ENCODE measurements at places on chromosomes 12 and 14.

DNA sequence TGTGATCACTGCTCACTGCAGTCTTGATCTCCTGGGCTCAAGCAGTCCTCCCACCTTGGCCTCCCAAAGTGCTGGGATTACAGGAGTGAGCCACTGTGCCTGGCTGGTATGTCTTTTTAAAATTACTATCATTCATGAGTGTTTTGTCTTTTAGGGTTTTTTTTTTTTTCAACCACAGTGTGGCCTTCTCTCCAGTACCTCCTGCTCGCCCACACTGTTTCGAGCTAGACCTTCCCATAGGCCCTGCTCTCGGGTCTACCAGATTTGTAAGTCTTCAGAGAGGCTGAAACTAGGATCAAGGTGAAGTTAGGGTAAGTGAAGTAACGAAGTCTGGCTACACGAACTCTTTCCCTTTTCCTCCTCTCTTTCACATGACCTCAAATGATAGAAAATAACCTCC lies 1.5 kb downstream of the BIN2 start:
- DNase-seq, result no peak

DNA sequence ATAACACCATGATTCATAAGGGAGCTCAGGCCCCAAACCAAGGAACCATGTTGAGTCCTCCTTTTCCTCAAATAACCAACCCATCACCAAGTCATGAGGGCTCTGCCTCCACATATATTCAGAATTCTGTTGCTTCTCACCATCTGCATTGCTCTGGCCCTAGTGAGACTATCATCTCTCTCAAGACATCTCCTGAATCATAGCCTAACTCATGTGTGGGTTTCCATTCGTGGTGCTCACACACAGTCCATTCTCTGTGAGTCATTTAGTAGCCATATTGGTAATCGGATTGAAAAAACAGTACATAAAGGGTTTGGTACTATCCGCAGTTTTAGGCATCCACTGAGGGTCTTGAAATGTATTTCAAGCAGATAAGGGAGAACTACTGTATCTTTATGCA lies 5.1 kb upstream of the SLC38A2 start:
- no peak for DNase-seq

- DNase-seq, result no peak
These were observed 140.5 kb downstream of the AKAP6 start for GRCh38 chr14:32469388-32470160.

DNA sequence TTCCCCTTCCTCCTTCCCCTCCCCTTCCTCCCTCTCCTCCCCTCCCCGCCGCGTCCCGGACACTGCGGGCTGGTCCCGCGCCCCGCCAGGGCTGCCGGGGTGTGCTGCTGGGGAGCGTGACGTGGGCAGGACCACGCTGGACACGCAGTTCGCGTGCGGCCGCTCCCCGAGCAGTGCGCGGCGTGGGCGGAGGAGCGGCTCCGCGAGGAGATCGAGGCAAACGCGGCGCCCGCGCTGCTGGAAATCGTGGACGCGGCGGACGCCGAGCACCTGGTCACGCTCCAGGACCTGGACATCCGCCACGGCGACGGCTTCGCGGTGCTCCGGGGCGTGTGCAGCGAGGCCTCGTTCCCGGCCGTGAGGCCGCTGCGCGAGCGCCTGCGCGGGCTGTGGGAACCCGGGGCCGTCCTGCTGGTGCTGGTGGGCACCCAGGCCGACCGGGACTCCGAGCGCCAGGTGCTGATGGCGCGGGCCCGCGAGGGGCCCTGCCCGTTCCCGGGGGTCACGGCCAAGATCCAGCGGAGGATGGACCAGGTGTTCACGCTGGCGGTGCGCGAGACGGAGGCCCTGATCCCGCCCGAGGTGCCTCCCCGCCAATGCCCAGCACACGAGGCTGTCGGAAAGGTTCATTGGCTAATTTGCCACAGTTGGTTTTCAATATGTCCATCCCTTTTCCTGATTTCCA lies 84.3 kb downstream of the TNFAIP2 start:
- DNase-seq, result peak; percentile 79

DNA sequence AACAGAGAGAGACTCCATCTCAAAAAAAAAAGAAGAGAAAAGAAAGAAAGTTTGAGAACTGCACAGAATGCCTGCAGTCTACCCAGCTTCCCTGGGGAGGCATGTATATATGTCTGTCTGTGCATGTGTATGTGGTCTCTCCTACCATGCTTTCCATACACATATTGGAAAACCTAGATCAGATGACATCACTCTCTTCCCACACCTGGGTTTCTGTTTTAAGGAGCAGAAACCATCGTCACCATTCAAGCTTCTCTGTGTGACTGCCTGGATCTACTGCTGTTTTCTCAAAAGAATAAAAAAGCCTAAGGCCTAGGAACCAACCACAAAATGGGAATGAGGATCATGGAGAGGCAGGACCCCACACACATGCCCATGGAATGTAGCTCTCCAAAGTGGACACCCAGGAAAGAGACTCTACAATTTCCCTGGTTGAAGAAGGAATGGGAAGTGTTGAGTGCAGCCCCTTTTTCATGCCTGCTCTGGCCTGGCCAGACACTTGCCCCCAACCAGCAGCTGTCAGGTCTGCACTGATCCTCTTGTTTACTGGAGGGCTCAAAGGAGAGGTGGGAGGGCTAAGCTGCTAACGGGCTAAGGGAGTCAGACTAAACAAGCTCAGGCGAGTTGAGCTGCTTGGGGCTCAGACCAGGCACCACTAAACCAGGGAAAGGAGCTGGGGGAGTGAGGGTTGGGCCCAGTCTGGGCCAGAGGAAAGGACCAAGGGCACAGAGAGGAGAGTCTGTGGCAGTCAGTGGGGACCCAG lies 7.7 kb upstream of the PCK2 start:
- no peak for DNase-seq

GRCh38 chr14:33951183-33951840 lies 438 bp upstream of the EGLN3 start:
- no peak for DNase-seq

DNA sequence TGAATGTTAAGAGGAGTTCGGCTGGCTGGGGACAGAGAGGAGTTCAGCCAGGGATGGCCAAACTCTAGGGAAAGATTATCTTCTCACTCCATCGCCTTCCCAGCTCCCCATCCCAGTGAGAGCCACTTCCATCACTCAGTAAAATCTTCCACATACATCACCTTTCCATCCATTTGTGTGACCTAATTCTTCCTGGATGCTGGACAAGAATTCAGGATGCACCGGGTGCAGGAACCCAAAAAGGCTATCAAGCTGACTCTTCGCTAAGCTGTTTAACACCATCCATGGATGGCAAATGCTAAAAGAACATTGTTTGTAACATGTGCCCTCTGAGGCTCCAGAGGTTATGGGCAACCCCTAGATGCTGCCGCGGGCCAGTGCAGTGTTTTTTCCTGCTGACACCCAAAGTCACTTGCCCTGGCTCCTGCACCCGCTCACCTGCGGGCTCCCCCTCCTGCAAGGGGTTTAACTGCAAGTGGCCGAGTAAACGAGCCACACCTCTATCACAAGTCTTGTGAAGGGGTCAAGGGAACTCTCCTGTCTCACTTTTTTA lies 216.0 kb upstream of the NPAS3 start:
- no peak for DNase-seq

DNA sequence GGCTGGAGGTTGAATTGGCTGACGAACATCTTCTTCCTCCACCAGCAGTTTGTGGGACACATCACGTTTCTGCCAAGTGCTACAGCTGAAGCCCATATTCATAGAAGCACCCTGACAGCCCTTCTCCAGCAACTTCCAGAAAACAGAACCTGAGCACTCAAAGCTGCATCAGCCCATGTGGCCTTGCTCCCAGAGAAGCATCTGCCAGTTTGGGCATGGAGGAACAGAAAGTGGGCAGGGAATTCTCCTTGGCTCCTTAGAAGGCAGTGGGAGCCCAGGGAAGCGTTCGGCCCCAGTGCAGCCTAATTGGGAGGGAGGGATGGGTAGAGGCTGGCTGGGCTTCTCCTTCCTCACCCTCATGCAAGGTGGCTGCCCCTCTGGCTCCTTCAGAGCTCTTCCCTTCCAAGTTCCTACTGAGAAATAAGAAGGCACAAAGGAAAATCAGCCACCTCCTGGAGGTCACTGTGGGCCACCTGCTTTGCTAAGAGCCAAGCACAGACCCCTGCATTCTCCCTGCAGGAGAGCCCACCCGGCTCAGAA lies 4.1 kb upstream of the NGB start:
- DNase-seq, result no peak

DNA sequence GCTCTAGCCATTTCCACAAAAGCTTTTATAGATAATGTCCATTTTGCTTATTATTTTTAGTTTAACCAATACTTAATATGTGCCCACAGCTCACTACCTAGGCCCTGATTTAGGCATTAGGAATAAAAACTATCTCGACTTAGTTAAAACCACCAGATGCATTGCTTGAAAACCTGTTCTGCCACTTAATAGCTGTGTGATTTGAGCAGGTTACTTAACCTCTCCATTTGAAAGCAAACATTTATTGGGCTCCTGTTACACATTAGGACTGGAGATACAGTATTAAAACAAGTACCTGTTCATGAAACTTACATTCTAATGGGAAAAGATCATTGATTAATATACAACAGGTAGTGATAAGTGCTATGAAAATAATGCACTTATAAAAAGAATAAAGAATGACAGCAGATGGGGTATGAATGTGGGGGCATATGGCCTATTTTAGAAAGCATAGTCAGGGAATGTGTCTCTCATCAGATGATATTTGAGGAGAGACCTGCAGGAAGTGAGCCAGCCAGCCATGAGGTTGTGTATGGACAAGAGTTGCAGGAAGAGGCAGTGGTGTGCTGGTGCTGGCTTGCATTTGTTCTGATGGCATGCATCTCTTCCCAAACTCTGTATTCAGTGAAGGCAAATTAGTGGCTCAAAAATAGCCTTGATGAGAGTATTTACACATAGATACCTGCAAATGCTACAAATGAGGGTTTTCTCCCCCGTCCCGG lies 34.3 kb downstream of the NOPCHAP1 start:
- DNase-seq, result no peak

DNA sequence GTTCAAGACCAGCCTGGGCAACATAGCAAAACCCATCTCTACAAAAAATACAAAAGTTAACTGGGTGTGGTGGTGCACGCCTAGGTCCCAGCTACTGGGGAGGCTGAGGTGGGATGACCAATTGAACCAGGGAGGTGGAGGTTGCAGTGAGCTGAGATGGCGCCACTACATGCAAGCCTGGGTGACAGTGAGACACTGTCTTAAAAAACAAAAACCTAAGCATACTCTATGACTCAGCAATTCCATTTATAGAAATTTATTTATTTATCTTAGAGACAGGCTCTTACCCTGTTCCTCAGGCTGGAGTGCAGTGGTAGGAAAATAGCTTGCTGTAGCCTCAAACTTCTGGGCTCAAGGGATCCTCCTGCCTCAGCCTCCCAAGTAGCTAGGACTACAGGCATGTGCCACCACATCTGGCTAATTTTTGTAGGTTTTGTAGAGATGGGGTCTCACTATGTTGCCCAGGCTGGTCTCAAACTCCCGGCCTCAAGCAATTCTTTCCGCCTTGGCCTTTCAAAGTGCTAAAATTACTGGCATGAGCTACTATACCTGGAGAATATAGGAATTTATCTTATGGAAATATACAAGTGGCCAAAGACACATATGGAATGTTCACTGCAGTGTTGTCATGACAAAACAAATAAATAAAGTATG lies 43.3 kb downstream of the NCKAP5L start:
- no peak for DNase-seq

DNA sequence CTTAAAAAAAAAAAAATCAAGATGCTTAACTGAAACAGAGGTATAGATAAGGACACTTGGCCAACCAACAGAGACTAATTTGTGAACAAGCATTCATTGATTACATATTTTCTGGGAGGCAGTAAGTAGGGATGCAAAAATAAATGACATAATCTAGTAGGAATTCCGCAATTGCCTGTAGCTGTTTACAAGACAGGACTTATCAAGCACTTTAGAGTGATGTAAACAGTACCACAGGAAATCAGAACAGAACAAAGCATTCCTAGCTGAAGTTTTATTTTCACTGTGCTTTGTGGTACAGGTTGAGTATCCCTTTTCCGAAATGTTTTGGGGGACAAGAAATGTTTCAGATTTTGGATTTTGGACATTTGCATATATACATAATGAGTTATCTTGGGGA lies 68.2 kb upstream of the FGD4 start:
- no peak for DNase-seq

DNA sequence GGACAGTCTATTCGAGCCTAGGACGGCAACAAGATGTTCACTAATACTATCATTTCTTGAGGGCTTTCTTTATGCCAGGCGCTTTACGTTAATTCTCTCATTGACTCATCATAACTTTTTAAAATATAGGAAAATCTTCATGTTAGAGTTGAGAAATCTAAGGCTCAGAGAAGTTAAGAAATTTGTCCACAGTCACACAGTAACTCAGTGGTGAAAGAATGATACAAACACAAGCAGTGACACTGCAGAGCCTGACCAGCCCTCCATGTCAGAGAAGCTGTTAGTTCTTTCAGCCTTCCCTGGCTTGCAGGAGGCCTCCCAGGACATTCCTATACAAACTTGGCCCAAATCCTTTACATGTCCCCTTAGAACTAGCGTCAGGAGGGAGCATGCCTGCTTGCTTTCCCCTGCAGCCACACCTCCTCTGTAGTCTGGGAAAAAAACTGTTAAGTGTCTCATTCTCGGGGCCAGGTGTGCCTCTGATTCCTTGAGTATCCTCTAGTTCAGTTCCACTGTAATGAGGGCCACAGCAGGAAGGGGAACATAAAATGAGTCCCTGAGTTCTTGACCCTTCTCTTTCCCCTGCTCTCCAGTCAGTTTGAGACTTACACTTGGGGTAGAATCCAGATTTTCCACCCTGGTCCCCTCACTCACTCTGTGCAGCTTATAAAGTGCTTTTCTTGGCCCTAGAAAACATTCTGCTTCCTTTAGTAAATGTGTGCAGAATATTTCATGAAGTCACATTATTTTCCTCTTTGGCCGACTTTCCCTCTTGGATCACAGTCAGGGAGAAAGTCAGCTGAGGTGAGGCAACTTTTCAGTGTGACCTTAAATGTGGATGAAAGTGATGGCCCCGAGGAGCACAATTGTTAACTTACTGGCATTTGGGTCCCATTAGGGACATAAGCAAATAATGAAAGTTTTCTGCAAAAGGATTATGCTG lies 152.2 kb upstream of the HIF1A start:
- no peak for DNase-seq

DNA sequence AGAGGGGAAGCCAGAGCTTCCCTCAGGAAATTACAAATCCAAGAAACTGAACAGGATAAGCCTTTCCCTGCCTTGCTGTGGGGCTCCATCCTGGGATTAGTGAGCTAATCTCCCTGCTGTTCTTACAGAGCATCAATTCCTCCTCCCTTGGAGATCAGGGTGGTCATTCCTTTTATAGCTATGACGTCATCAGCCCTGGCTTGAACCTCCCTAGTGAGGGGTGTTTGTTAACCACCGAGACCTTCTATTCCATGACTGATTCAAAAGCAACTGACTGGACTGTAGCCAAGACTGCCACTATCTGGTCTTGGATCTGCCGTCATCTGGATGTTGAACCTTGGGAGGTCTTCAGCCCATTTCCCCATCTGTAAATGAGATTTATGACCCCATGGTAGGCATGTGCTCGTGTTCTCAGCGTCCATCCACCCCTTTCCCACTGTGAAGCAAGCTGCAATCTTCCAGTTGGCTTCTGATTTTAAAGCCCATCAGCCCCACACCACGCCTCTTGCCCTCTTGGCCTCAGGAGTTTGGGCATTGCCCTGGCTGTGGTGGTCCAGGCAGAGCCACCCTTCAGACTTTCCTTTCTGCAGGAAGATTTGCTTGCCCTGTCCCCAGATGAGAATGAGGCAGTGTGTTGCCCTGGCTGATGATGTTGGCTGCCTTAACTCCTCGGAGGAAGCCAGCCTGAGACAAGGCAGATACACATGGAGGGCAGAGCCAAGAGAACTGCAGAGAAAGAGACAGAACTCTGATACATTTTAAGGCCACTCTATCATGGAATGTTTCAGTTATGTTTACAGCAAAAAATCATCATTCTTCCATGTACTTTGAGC lies 59.6 kb upstream of the ACTN1 start:
- peak; percentile 70 for DNase-seq

GRCh38 chr14:93727917-93728650 lies 60.2 kb downstream of the PRIMA1 start:
- DNase-seq, result no peak

Data from SK-N-SH (cell line).